ENCODE measurements at places on chromosomes 2 and 18. TPM values are rescaled to one million over a fixed set of nuclear protein-coding genes. Genes with fewer than 3 reads are reported as not detected.
A peak's percentile ranks its signal among the peaks of the same experiment; 100 is the strongest.

GRCh38 chr2:166375736-166376487 is at the start of gene SCN9A:
TSS of gene SCN9A (minus strand) at chr2:166375944. CDS start at chr2:166311756, 64,188 bp downstream.
- H3K27me3 ChIP-seq: peaks cover 38% of the 10 kb centered on the region
- peaks cover 9% of the 10 kb centered on the region for H3K4me1 ChIP-seq
- peak within 1 kb of the TSS; percentile 69 for H3K4me3 ChIP-seq
- H3K27ac ChIP-seq: no peak within 1 kb of the TSS

GRCh38 chr2:107419191-107419590 is 407.5 kb upstream of the RGPD4 start:
- DNase-seq: no peak
- H3K27ac ChIP-seq: no peak overlapping the region
- H3K4me1 ChIP-seq: no peaks in the 10 kb centered on the region
- H3K36me3 ChIP-seq: no peaks in the 10 kb centered on the region
- no peak overlapping the region for H3K4me3 ChIP-seq
- H3K27me3 ChIP-seq: no peaks in the 10 kb centered on the region

Gene RGPD3
- total RNA-seq: 0.05 TPM

GRCh38 chr2:221143231-221143630 is 428.9 kb downstream of the EPHA4 start:
- DNase-seq: no peak
- no peaks in the 10 kb centered on the region for H3K27me3 ChIP-seq
- no peaks in the 10 kb centered on the region for H3K4me1 ChIP-seq
- no peak overlapping the region for H3K4me3 ChIP-seq

DNA sequence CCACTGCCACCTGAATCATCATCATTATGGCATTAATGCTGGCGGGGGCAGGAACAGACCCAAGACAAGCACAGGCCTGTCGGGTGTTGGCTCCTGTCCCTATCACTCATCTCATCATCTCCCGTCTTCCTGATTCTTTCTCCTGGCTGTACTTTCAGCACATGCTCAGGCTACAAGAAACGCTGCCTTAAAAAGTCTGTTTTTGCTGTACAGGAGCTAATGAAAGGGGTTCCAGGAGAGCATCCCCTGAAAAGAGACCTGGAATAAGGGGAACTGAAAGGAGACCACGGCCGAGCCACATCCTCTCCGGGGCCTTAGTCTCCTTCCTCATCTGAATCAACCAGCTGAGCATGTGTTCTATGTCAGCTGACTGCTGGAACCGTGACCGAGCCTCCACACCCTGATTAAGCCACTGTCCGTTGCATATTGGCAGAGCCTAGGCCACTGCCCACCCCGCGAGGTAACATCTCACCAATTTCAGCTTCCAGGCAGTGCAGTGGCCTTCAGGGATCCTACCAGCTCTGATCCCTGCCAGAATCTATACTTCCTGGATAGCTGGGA is 62.6 kb downstream of the DNMT3A start:
- H3K4me3 ChIP-seq: no peak overlapping the region
- peaks cover 41% of the 10 kb centered on the region for H3K36me3 ChIP-seq
- H3K27me3 ChIP-seq: no peaks in the 10 kb centered on the region
- DNase-seq: peak; percentile 28
- peak overlapping the region; percentile 77 for H3K27ac ChIP-seq
- peaks cover 59% of the 10 kb centered on the region for H3K4me1 ChIP-seq

Gene MARCHF7
- total RNA-seq: 78.3 TPM

Gene SLC14A1
- 1.3 TPM for total RNA-seq

Gene MLPH
- total RNA-seq: 1.2 TPM

Gene LIPT1
- 4.6 TPM for total RNA-seq

GRCh38 chr2:213150315-213151097 is 906 bp downstream of the IKZF2 start:
- no peaks in the 10 kb centered on the region for H3K36me3 ChIP-seq
- peaks cover 36% of the 10 kb centered on the region for H3K4me1 ChIP-seq
- peaks cover 28% of the 10 kb centered on the region for H3K27me3 ChIP-seq
- H3K27ac ChIP-seq: peak overlapping the region; percentile 82
- H3K4me3 ChIP-seq: peak overlapping the region; percentile 88
- DNase-seq: no peak

Gene GRB14
- not detected for total RNA-seq

Gene STAT4
- total RNA-seq: 48.8 TPM

DNA sequence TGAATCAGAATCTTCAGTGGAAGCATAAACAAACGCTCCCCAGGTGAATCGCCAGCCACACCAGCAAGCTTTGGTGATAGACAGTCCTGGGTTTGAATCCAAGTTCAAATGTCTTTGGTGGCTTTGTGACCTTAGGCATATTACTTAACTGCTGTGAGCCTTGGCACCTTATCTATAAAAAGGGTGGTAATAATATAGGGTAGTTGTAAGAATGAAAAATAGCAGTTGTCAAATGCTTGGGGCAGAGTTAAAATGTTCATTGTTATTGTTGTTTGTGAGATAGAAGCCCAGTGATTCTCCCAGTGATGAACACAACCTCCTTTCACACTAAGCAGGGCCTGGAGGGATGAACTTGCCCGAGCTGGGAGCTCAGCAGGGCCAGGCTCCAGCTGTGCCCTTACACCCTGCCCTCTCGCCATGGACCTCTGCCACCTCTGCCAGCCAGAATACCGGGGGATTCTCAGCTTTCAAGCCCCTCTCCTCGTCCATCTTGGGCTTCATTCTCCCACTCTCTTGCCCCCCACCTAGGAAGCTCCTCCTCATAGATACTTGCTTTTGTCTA is 6.1 kb upstream of the TMBIM1 start:
- DNase-seq: no peak
- no peaks in the 10 kb centered on the region for H3K27me3 ChIP-seq
- H3K4me3 ChIP-seq: no peak overlapping the region
- H3K4me1 ChIP-seq: peaks cover 12% of the 10 kb centered on the region
- H3K36me3 ChIP-seq: no peaks in the 10 kb centered on the region

DNA sequence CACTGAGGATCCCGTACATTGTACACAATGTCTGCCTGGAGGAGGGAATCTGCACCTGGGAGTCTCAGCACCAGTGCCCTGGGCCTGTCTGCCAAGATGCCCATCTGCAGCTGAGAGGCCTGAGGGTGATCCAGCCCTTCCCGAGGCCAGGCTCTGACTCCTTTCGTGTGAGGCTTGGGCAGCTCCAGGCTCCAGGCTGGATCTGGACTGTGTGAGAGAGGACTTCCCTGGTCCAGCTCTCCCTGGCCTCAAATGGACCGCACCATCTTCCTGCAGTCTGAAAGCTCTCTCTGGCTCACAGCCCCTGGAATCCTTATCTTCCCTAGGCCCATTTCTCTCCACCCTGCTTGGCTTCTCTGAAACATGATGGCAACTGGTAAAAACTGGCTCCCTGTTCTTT is 324.6 kb downstream of the DYSF start:
- no peak overlapping the region for H3K27ac ChIP-seq
- H3K27me3 ChIP-seq: peaks cover 12% of the 10 kb centered on the region
- no peaks in the 10 kb centered on the region for H3K36me3 ChIP-seq
- DNase-seq: no peak
- H3K4me3 ChIP-seq: no peak overlapping the region
- no peaks in the 10 kb centered on the region for H3K4me1 ChIP-seq

Gene VWC2L
- total RNA-seq: not detected

DNA sequence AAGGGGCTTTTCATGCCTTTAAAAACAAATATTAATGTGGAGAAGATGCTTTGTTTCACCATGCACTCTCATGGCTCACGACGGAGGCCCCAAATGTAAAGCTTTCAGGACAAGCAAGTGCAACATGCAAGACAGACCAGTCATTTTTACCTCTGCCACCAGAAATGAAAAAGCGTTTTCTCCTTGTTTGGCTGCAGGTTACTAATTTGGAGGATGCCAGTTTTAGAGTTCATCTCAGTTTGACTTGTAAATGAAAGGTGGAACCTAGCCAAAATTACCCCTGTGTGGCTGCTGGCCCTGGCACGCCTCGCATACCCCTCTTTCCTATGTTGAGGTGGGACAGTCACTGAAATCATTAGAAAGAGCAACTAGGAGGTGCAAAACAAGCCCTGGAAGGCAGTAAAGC is 138.6 kb downstream of the BCL2 start:
- DNase-seq: peak; percentile 56
- no peaks in the 10 kb centered on the region for H3K27me3 ChIP-seq
- peaks cover 59% of the 10 kb centered on the region for H3K4me1 ChIP-seq
- H3K36me3 ChIP-seq: peaks cover 8% of the 10 kb centered on the region

DNA sequence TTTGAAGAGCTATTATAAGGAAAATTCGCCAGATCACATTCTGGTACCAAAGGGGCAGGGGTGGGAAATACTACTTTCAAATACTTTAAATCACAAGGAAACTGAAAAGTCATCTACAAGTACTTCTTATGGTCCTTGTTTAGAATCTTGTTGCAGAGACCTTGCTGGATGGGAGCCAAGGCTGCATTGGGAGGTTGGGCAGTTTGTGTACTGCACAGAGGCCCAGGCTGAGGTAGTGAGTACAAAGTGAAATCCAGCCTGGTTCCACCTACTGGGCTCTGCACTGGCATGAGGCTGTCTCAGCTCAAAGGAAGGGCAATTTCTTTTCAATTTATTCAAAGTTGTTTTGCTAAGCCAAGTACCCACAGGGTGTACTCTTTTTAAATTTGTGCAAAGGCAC is 140.3 kb upstream of the DLX2 start:
- no peaks in the 10 kb centered on the region for H3K36me3 ChIP-seq
- H3K4me3 ChIP-seq: no peak overlapping the region
- no peak overlapping the region for H3K27ac ChIP-seq
- peaks cover 11% of the 10 kb centered on the region for H3K27me3 ChIP-seq

Gene EVX2
- not detected for total RNA-seq

- no peak for DNase-seq
- H3K36me3 ChIP-seq: no peaks in the 10 kb centered on the region
- no peak overlapping the region for H3K27ac ChIP-seq
- H3K4me1 ChIP-seq: peaks cover 4% of the 10 kb centered on the region
- peaks cover 22% of the 10 kb centered on the region for H3K27me3 ChIP-seq
These were observed 1.4 kb downstream of the FIGN start for GRCh38 chr2:163734401-163734800.

Gene EMILIN1
- 0.40 TPM for total RNA-seq

DNA sequence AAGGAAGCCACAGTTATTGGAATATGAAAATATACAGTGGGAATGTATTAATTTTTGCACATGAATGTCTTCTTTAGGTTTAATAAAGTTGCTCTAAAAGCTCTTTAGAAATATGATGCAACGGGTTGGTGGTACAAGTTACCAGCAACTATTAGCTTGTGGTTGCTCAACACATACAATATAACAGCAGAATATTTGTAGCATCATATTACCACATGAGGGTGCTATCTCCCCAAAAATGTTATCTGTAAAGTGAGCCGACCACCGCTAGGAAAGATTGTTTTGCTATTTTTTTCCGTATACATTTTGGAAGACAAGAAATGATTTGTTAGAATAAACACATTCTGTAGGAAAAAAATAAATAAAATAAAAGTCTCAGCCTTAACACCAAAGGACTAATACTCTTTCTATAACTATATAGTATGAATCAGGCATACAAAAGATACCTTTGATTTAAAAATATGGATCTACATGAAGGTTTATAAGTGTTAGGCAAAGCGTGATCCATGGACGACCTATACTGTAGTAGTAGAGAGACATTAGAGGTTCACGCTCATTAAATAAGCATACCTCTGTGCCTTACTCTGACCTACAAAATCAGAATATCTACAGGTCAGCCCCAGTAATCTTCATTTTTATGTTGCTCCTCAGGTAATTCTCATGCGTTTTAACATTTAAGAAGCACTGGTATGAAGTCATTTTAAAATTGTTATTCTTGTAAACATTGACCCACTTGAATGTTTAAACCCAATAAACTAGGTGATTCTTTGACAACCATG is 1110.6 kb upstream of the ACVR2A start:
- H3K36me3 ChIP-seq: no peaks in the 10 kb centered on the region
- no peak overlapping the region for H3K27ac ChIP-seq

Gene AQP12B
- not detected for total RNA-seq

DNA sequence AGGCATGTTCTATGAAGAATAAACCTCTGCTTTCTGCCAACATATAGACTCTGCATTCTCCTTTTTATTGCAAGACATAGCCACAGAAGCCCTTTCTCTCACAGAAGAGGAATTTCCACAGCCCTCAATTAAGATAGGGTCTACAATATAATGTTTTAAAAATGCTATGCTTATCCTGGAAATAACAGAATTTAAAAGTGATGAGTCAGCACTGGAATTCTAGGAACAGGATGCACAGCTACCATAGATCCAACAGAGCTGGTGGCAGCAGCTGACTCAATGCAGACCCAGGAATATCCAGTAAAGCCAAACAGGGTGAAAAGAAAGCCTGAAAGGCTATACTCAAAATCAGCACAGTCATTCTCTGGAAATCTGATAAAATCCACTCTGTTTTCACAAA is 866.9 kb downstream of the TRIB2 start:
- H3K4me3 ChIP-seq: no peak overlapping the region
- no peak overlapping the region for H3K27ac ChIP-seq
- no peak for DNase-seq
- H3K4me1 ChIP-seq: no peaks in the 10 kb centered on the region

- no peak for DNase-seq
- no peak overlapping the region for H3K4me3 ChIP-seq
- H3K4me1 ChIP-seq: peaks cover 13% of the 10 kb centered on the region
- H3K27me3 ChIP-seq: peaks cover 36% of the 10 kb centered on the region
- H3K36me3 ChIP-seq: no peaks in the 10 kb centered on the region
- H3K27ac ChIP-seq: no peak overlapping the region
These were observed 5.9 kb downstream of the ATP8B1 start for GRCh38 chr18:57797209-57797651.

DNA sequence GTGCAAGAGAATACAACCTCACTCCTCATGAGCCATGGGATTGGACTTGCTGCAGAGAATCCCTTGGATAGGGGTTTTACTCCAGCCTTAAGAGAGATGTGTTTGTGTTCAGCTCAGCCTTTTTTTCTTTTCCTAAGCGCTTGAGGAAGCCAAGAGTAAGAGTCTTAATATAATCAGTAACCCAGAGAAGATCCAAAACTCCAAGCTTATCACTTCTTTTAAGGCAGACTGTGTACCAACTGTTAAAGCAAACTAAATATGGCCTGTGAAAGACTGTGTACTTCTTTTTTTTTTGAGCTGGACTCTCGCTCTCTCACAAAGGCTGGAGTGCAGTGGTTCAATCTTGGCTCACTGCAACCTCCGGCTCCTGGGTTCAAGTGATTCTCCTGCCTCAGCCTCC is 30.4 kb downstream of the MSGN1 start:
- H3K4me1 ChIP-seq: no peaks in the 10 kb centered on the region
- no peak for DNase-seq
- no peak overlapping the region for H3K27ac ChIP-seq
- H3K27me3 ChIP-seq: no peaks in the 10 kb centered on the region

- no peak for DNase-seq
- no peak overlapping the region for H3K27ac ChIP-seq
- H3K36me3 ChIP-seq: peaks cover 37% of the 10 kb centered on the region
- no peaks in the 10 kb centered on the region for H3K27me3 ChIP-seq
- peaks cover 12% of the 10 kb centered on the region for H3K4me1 ChIP-seq
- H3K4me3 ChIP-seq: no peak overlapping the region
These were observed 54.0 kb downstream of the PELI1 start for GRCh38 chr2:64090264-64090663.

Gene SLC20A1
- total RNA-seq: 69.6 TPM

GRCh38 chr2:129565551-129566109 is 413.8 kb upstream of the RAB6C start:
- peaks cover 2% of the 10 kb centered on the region for H3K27me3 ChIP-seq
- no peaks in the 10 kb centered on the region for H3K36me3 ChIP-seq
- H3K4me3 ChIP-seq: no peak overlapping the region

GRCh38 chr18:22173928-22174301 is 4.5 kb downstream of the GATA6 start:
- H3K36me3 ChIP-seq: no peaks in the 10 kb centered on the region
- H3K27ac ChIP-seq: no peak overlapping the region
- no peak for DNase-seq
- H3K4me1 ChIP-seq: peaks cover 10% of the 10 kb centered on the region
- H3K27me3 ChIP-seq: peaks cover 53% of the 10 kb centered on the region

All from activated CD4-positive, alpha-beta T cell treated with anti-CD3 and anti-CD28 coated beads for 36 hours (primary cell).